ENCODE measurements at places on chromosomes 6 and 20. TPM values are rescaled to one million over a fixed set of nuclear protein-coding genes. Genes with fewer than 3 reads are reported as not detected.

The BPIFB1 gene
- not detected for total RNA-seq

The SMPD2 gene
- 21.7 TPM for total RNA-seq

The PI3 gene
- total RNA-seq: not detected

The OR5V1 gene
- total RNA-seq: not detected

The PSORS1C1 gene
- total RNA-seq: not detected

The PTCRA gene
- total RNA-seq: not detected

DNA sequence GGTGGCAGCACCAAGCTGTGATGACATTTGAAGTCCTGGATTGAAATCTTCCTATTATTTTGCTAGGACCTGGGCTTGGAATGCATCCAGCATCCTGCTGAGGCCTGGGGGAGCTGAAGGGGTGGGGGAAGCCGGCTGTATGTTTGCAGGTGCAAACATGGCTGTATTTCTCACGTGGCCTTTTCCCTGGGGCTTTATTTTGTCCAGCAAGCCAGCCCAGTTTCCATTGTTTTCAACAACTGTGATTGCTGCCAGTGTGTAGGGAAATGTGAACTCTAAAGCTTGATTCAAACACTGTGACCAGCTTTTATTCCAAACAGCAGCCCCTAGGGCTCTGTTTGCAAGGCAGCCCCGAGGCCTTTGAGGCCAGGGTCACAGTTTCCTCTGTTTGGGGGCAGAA lies 683.0 kb downstream of the DHX35 start:
- H3K4me1 ChIP-seq: no peaks in the 10 kb centered on the region
- H3K27ac ChIP-seq: no peak overlapping the region
- H3K4me3 ChIP-seq: no peak overlapping the region

- no peaks in the 10 kb centered on the region for H3K4me1 ChIP-seq
- DNase-seq: no peak
- H3K27ac ChIP-seq: no peak overlapping the region
- no peak overlapping the region for H3K4me3 ChIP-seq
- H3K27me3 ChIP-seq: no peaks in the 10 kb centered on the region
- H3K36me3 ChIP-seq: no peaks in the 10 kb centered on the region
These were observed 234.1 kb upstream of the PMEPA1 start for GRCh38 chr20:57943950-57944349.

DNA sequence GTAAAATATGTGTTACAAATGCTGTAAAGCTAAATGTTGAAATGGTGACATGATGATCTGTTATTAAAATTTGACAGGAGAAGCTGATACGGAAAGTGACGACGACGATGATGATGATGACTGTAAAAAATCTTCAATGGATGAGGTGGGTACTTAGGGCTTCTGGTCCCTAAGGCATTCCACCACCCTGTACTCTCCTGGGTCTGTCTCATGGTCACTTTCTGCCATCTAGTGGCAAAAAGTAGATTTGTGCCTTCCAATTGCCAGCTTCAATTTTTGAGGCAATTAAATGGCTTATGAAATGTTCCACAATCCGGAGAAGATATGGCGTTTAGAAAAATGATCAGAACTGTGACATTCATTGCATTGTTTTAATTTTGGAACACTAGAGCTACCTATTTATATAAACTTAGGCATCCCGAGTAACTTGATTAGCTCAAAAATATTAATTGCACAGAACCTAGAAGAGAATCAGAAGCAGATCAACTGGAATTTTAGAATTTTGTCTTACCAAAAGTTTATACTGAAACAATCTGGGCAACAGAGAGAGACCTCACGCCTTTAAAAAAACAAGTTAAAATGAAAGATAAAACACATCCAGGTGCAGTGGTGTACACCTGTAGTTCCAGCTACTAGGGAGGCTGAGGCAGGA lies 346.5 kb upstream of the PLCB4 start:
- H3K4me1 ChIP-seq: no peaks in the 10 kb centered on the region
- H3K27ac ChIP-seq: no peak overlapping the region
- no peaks in the 10 kb centered on the region for H3K36me3 ChIP-seq
- H3K4me3 ChIP-seq: no peak overlapping the region

DNA sequence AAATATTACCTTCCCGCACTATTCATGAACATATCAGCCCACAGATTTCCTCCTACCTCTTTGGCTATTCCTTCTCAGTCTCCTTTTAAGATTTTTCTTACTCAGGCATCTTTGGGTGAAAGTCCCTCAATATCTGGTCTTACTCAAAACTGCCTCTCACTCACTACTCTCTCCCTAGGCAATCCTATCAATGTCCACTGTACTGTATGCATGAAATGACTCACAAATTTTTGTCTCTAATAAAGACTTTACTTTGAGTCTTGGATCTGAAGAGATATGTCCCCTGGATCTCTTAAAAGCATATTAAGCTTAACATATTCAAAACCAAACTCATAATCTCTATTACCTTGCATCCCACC lies 24.4 kb downstream of the IL22RA2 start:
- H3K27me3 ChIP-seq: no peaks in the 10 kb centered on the region
- no peaks in the 10 kb centered on the region for H3K36me3 ChIP-seq
- no peak for DNase-seq
- no peak overlapping the region for H3K4me3 ChIP-seq
- no peaks in the 10 kb centered on the region for H3K4me1 ChIP-seq
- no peak overlapping the region for H3K27ac ChIP-seq

GRCh38 chr20:25191689-25192088 lies 3.8 kb upstream of the ENTPD6 start:
- H3K36me3 ChIP-seq: no peaks in the 10 kb centered on the region
- H3K27me3 ChIP-seq: peaks cover 4% of the 10 kb centered on the region
- no peak for DNase-seq
- no peak overlapping the region for H3K27ac ChIP-seq
- H3K4me1 ChIP-seq: peaks cover 15% of the 10 kb centered on the region

- no peak overlapping the region for H3K4me3 ChIP-seq
- no peak for DNase-seq
- H3K4me1 ChIP-seq: no peaks in the 10 kb centered on the region
- H3K27ac ChIP-seq: no peak overlapping the region
- H3K36me3 ChIP-seq: no peaks in the 10 kb centered on the region
- H3K27me3 ChIP-seq: no peaks in the 10 kb centered on the region
These were observed 384.8 kb downstream of the TFAP2B start for GRCh38 chr6:51203504-51203903.

DNA sequence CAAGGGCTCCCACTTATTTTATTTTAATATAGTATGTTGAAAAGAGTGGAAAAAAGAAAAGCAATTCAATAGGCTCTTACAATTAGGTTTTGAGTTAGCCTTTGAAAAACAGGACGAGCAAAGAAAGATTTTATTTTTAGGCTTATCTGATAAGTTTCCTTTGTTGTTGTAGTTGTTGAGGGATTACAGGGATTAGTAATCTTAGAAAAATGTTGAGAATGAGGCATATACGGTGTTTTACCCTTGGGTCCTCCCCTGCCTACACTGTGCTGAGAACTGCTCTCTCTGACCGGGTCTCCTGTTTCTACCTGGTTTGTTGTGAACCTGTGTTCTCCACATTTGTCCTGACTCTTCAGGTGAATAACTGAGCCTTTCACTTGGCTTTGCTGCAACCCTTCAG lies 16.7 kb downstream of the TRAPPC3L start:
- DNase-seq: no peak
- no peaks in the 10 kb centered on the region for H3K36me3 ChIP-seq
- no peaks in the 10 kb centered on the region for H3K27me3 ChIP-seq
- H3K4me1 ChIP-seq: no peaks in the 10 kb centered on the region
- H3K4me3 ChIP-seq: no peak overlapping the region

- DNase-seq: no peak
- no peaks in the 10 kb centered on the region for H3K4me1 ChIP-seq
- H3K27me3 ChIP-seq: peaks cover 4% of the 10 kb centered on the region
- H3K27ac ChIP-seq: no peak overlapping the region
- H3K4me3 ChIP-seq: no peak overlapping the region
These were observed 101.1 kb downstream of the YTHDF1 start for GRCh38 chr20:63114693-63115311.

DNA sequence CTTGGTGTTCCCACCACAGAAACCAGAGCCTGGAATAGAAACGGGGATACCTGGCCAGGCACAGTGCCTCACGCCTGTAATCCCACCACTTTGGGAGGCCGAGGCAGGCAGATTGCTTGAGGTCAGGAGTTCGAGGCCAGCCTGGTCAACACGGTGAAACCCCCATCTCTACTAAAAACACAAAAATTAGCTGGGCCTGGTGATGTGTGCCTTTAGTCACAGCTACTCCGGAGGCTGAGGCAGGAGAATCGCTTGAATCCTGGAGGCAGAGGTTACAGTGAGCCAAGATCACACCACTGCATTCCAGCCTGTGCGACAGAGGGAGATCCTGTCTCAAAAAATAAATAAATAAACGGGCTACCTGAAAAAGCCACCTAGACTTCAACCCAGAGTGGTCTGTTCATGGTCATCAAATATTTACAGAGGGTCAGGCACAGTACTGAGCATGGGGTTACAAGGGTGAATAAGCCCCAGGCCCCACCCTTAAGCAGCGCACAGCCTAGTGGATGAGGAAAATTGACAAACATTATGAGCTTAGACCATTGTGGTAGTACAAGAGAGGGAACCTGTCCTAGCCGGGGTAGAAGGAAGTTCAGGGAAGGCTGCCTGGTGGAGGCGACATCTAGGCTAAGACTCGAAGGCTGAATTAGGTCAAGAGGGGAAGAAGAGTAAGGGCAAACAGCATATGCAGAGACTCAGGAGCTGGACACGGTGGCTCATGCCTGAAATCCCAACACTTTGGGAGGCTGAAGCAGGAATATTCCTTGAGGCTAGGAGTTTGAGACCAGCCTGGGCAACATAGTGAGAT lies 7.2 kb upstream of the PCIF1 start:
- no peaks in the 10 kb centered on the region for H3K36me3 ChIP-seq
- no peak for DNase-seq
- H3K27ac ChIP-seq: no peak overlapping the region

DNA sequence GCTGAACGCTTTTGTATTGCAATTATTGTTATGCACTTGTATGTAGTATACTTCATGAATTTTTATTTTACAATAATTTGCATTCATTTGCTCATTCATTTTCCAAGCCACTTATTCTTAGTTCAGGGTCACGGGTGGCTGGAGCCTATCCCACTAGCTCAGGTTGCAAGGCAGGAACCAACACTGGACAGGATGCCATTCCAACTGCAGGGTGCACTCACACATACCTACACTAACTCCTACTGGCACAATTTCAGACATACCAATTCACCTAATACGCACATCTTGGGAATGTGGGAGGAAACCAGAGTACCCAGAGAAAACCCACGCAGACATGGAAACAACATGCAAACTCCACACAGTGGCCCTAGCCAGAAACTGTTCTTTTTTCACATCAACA lies 61.8 kb downstream of the LMBRD1 start:
- H3K27me3 ChIP-seq: no peaks in the 10 kb centered on the region
- peaks cover 10% of the 10 kb centered on the region for H3K36me3 ChIP-seq
- DNase-seq: no peak

- no peak overlapping the region for H3K27ac ChIP-seq
- H3K27me3 ChIP-seq: no peaks in the 10 kb centered on the region
- no peak overlapping the region for H3K4me3 ChIP-seq
- H3K36me3 ChIP-seq: no peaks in the 10 kb centered on the region
- peaks cover 9% of the 10 kb centered on the region for H3K4me1 ChIP-seq
These were observed 32.6 kb upstream of the ZBP1 start for GRCh38 chr20:57652606-57653545.

DNA sequence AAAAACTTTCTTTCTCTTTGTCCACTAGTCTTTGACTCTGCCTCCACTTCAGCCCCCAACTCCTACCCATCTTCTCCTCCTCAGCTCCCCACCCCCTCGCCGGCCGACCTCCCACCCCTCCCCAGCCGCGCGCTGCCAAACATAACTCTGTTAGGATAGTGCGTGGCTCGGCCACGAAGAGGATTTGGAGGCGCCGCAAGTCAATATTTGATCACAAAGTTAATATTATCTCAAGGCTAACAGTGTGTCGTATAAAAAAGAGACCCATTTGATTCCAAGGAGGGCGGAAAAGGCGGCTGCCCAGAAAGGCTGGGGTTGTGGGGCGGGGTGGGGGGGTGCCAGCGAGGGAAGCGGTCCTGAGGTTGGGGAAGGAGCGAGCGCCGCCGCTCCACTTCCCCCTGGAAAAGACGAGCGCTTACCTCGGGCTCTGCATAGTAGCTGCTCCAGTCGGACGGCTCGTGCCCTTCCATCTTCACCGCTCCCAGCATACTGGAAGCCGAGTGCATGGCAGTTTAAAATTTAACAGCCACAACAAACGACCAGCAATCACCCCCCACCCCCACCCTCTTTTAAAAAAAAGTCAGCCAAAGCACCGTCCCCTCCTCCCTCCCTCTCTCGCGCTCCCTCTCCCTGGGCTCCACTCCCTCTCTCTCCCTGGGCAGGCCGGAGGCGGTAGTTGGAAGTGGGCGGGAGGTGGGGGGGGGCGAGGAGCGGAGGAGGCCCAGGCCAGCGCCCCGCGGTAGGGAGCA lies 425 bp downstream of the FOXA2 start:
- H3K27me3 ChIP-seq: peaks cover 6% of the 10 kb centered on the region
- no peaks in the 10 kb centered on the region for H3K4me1 ChIP-seq
- H3K36me3 ChIP-seq: no peaks in the 10 kb centered on the region

Measured in CD4-positive, alpha-beta memory T cell (primary cell).